ENCODE measurements at places on chromosomes 16 and 17.

DNA sequence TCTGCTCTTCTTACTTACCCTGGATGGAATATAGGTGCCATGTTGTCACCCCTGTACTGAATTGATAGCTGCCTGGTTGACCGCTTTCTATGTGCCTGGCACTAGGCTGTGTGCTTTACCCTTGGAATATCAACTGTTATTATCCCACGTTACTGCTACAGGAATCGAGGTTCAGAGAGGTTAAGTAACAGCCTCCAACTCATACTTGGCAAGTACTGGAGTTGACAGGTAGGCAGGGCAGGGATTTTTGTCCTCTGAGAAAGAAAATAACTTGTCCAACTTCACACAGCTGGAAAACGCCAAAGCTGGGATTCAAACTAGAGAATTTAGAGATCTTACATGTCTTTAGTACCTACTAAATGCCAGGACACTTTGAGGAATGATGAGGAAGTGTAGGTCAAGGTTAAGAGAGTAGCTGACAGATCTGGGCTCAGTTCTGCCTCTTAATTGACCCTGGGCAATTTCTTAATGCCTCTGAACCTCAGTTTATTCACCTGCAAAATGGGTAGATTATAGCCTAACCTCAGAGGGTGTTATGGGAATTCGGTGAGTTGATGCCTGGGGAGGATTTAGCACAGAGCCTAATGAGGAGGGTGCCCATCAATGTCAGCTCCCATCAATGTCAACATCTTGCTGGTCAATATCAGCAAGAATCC, 25.8 kb downstream of the ITPRIPL2 start:
- no peak for DNase-seq

DNA sequence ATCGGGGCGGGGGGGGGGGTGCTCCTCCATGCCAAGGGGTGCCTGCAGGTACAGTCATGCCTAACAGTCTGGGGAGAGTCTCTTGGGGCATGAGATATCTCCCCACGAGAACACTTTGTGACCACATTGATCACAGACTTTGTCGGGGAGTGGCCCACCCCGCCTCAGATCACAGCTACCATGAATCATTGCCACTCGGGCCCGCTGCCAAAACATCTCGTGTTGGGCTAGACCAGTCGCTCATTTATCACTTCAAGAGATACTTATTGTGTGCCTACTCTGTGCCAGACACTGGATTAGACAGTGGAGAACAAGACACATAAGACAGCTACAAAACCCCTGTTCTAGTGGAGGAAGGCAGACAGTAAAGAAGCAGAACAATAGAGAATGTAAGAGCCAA, 72.6 kb downstream of the CLEC16A start:
- no peak for DNase-seq

DNA sequence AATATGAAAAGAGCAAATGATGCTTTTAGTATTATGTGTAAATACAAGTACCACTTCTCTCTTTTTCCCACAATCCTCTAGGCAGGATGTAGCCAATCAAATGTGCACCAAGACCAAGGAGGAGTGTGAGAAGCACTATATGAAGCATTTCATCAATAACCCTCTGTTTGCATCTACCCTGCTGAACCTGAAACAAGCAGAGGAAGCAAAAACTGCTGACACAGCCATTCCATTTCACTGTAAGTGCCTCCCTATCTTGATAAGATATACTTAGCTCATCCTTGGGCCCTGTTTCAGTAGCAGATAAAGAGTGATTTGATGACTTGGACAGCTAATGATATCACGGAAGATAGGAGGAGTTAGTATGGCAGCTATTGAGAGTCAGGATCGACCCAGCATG, 33.7 kb downstream of the TADA2A start:
- DNase-seq = no peak

- no peak for DNase-seq
Observed at GRCh38 chr17:31623990-31624389, 232.5 kb downstream of the RAB11FIP4 start.

DNA sequence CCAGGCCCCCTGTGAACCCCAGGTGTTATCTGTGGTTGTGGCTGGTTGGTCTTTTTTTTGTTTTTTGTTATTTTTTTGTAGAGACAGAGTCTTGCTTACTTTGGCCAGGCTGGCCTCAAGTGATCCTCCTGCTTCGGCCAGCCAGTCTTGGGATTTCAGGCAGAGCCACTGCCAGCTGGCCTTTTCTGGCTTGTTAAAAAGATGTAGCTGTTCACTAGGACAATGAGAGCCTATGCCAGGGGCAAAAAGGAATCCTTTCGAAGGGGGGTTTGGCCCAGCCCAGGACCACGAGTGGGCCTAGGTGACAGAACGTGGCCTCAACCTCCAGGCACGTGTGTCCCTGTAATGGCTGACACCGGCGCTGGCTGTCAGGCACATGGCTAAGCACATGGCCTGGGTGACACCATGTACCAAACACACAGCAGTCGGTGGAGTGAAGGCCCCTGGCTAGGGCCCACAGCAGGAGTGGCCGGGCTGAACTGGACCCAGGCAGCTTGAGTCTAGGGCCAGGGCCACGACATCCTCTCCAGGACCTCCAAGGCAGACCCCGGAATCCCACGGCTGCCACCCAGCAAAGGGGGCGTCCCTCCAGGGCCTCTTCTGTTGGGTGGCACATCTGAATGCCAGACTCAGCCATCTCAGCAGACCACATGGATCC, 6.9 kb upstream of the SLC38A8 start:
- no peak for DNase-seq

GRCh38 chr16:23290189-23291062, 11.7 kb upstream of the SCNN1B start:
- no peak for DNase-seq

DNA sequence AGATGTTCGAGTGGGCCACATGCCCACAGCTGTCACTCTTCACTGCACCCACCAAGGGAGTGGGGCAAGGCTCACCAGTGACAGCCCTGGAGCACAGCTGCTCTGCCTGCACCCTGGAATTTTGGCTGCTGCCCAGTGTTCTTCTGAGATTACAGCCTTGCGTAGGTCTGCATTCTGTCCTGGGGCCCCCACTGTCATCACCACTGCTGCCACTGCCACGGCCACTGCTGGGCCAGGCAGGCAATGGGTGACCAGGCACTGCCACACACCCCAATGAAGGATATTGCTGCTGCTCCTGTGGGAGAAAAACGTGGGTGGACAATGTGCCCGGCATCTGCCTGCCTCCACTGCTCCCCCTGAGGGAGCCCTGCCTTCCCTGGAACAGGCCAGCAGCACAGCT, 1717.0 kb downstream of the TP53TG3F start:
- DNase-seq = no peak

DNA sequence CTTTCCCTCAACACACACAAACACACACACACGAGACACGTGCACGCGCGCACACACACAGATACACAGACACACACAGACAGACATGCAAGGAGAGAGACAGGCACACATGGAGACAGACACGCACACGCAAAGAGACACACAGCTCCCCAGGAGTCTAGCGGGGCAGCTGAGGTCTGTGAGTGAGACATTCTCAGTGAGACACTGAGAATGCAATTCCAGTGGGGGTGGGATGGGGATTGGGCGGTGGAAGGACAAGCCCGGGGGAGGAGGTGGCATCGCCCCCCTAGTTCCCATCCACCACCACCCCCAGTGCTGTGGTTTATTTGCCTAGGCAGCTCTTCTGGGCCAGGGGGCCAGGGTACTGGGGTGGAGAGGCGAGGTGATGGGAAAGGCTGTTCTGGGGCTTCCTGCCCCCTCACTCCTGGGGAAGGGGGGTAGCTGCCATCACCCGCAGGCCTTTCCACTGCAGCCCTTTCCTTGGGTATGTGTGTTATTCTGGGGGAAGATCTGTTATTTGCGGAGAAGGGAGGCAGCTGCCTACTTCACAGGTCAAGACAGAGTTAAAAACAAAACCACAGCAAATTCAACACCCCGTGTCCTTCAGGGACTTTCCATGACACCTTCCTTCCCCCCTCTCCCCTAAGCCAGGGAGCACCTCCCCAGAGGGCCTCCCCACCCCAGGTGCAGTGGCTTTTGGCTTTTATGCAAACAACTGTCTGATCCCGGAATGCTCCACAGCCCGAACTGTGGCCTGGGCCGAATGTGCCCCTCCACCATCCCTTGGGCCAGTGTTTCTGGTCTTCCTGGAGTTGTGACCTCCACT, 18.0 kb downstream of the GRB7 start:
- DNase-seq = no peak

GRCh38 chr17:17971431-17972125, 622 bp downstream of the TOM1L2 start:
- DNase-seq = no peak

DNA sequence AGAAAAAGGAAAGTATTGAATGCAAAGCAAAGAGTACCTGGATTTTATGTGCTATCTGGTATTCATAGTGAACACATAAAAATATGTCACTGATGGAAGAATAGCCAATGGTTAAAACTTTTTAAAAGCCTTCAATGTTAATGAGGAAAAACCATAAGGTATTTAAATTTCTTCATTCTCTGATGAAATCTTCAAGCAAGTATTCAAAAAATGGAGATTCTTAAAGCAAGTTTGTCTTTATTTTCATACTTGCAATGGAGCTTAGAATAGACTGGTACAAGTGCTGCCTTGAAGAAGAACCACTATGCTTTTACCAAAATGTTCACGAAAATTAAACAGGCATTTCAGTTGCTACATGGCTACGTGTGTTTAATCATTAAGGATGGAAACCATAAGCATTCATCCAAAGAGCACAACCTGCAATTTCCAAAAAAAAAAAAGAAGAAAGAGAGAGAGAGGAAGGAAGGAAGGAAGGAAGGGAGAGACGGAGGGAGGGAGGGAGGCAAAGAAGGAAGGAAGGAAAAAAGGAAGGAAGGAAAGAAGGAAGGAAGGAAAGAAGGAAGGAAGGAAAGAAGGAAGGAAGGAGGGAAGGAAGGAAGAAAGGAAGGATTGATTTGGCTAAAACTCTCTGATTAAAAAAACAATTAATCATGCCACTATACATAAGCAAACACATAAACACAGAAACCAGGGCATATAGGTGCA, 17.6 kb downstream of the HS3ST3A1 start:
- DNase-seq = no peak
